Uterine smooth muscle cell (primary cell): ENCODE measurements at places on chromosomes 3 and 15. TPM values are rescaled to one million over a fixed set of nuclear protein-coding genes. Genes with fewer than 3 reads are reported as not detected.

The BSN gene
- total RNA-seq: under 0.01 and 0.12 TPM in 2 replicates

The FBXW12 gene
- not detected in 2 replicates for total RNA-seq

The SLC28A1 gene
- total RNA-seq: under 0.01 and 0.12 TPM in 2 replicates

The SLC12A1 gene
- not detected in 2 replicates for total RNA-seq

The CFAP100 gene
- not detected in 2 replicates for total RNA-seq

The SPESP1 gene
- total RNA-seq: 1.2 and 3.2 TPM in 2 replicates

The ZNF639 gene
- total RNA-seq: 55.7 and 56.6 TPM in 2 replicates

The GOLGA6L10 gene
- 0.11 and 1.00 TPM in 2 replicates for total RNA-seq

The AADACL2 gene
- not detected in 2 replicates for total RNA-seq

The GATM gene
- total RNA-seq: 0.25 and 0.44 TPM in 2 replicates

The SLC27A2 gene
- total RNA-seq: 0.22 and 0.50 TPM in 2 replicates

The SLC24A5 gene
- not detected in 2 replicates for total RNA-seq

The STRA6 gene
- 3.9 and 4.5 TPM in 2 replicates for total RNA-seq

The CP gene
- total RNA-seq: not detected in 2 replicates

The C3orf49 gene
- not detected in 2 replicates for total RNA-seq

The AHSG gene
- not detected in 2 replicates for total RNA-seq

The CCDC9B gene
- total RNA-seq: 32.9 and 46.2 TPM in 2 replicates

The IMPG2 gene
- 0.25 and 0.44 TPM in 2 replicates for total RNA-seq

The ZKSCAN7 gene
- total RNA-seq: 5.5 and 7.4 TPM in 2 replicates

The GUCA1C gene
- not detected in 2 replicates for total RNA-seq

The STAB1 gene
- 0.44 and 0.62 TPM in 2 replicates for total RNA-seq

The ANKRD34C gene
- total RNA-seq: not detected in 2 replicates

The FBXO40 gene
- total RNA-seq: under 0.01 TPM in 1 of 2 replicates, not detected in the other

The NEK10 gene
- total RNA-seq: 1.7 and 7.0 TPM in 2 replicates

The GAP43 gene
- 0.50 and 1.5 TPM in 2 replicates for total RNA-seq

The TRH gene
- not detected in 2 replicates for total RNA-seq

The CCDC39 gene
- total RNA-seq: 0.12 TPM in 1 of 2 replicates, not detected in the other

The CMTM8 gene
- 0.12 and 0.22 TPM in 2 replicates for total RNA-seq

The ACKR4 gene
- total RNA-seq: 1.5 and 2.1 TPM in 2 replicates

The KCNMB2 gene
- total RNA-seq: 0.87 TPM in 1 of 2 replicates, not detected in the other

The ITIH1 gene
- not detected in 2 replicates for total RNA-seq

The TRAK1 gene
- total RNA-seq: 17.8 and 29.9 TPM in 2 replicates

The RTP3 gene
- not detected in 2 replicates for total RNA-seq

The NTRK3 gene
- under 0.01 TPM in 2 replicates for total RNA-seq

The ETV5 gene
- 58.0 and 59.5 TPM in 2 replicates for total RNA-seq

The SCAMP5 gene
- total RNA-seq: 0.44 and 2.0 TPM in 2 replicates

The IL12A gene
- 3.4 and 4.1 TPM in 2 replicates for total RNA-seq

The ZBTB47 gene
- total RNA-seq: 24.0 and 33.1 TPM in 2 replicates

The CMTM7 gene
- 6.2 and 10.0 TPM in 2 replicates for total RNA-seq

The SAMMSON gene
- total RNA-seq: 0.11 and 0.25 TPM in 2 replicates

The PEX5L gene
- total RNA-seq: 3.7 and 9.3 TPM in 2 replicates
